ENCODE measurements at places on chromosomes 12 and 14.

DNA sequence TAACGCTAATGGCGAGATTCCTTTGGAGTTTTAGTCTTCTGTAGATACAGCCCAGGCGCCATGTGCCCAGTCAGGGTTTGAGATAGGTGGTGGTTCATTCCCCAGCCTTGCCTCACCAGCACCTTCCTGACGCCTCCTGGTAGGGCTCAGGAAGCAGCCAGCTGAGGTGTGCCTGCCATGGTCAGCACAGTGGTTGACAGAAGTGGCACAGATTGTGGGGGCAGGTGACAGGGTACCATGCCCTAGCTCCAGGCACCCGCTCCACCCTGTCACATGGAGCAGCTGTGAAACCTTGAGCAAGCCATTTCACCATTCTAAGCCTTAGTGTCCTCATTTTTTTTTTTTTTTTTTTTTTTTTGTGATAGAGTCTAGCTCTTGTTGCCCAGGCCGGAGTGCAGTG lies 45.6 kb downstream of the EVL start:
- no peak for DNase-seq

DNA sequence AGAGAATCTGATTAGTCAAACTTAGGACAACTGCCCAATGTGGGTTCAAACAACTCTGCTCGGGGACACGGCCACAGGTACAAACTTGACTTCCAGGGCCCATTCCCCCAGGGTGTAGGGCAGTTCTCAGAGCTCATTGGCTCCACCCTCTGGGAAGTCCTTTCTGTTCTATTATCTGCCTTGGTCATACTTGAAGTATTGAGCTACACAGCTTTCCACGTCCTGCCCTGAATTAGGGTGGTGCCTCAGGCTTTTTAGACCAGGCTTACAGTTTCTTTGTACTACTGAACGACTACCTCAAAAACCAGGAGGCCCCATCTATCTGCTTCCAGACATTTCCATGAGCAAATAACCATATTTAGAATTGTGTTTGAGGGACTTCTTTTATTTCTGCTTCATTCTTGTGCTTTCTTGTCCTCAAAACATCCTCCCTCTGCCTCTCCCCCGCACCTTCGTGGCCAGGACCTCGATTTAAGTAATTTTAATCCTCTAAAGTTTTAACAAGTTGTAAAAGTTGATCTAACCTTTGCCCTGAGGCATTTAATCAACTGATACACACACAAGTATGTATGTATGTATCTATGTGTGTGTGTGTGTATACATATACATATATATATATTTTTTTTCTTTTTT lies 281.7 kb upstream of the AMIGO2 start:
- DNase-seq: no peak

DNA sequence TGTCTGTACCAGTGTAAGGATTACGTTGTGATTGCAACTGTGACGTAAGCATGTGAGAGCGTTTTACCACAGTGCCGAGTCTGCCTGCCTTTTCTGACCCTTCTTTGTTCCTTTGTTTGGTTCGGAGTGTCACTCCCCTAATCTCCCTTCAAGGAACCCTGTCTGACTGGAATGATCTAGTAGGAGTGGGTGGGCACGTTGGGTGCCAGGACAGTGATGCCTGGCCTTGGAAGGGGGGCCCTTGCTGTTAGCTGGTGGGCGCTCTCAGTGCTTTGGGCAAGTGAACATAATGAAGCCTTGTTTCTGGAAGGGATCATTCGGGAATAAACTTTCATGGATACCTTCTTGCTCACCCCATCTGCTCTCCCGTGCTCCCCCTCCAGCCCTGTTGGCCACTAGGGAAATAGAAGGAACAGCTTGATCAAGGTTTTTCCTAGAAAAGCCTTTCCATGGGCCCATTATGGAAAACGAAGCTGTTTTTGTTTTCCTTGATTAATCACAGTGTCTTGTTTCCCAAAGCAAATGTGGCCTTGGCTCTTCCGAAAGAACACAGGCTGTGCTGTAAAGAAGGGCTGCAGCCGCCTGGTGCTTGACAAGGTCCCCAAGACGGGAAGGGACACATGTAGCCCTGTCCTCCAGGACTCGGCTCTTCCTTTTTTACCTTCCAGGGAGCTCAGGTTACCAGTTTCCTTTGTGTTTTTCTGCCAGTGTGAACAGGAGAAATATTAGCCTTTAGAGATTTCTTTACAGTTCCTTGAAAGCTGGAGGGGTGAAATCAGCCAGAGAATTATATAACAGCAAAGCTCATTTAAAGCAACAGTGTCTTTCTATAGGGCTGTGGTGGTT lies 215.5 kb downstream of the CRADD start:
- no peak for DNase-seq

DNA sequence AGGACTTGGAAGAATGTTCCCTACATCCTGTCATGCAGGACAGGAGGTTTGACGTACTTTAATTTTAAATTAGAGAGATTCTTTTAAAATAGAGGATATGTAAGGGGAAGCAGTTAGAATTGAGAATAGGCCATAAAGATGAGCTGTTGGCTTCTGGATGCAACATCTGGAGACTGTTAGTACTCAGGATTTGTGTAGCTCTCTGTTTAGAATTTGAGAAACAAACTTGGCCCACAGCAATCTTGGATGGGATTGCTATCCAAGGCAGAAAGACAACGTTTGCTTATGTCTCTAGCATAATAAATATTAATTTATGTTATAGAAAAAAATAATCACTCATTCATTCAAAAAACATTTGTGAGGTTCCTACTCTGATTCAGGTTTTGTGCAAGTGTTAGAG lies 398.4 kb upstream of the NOVA1 start:
- no peak for DNase-seq

- DNase-seq: no peak
These were observed 227.1 kb downstream of the C12orf50 start for GRCh38 chr12:87801860-87802720.

- DNase-seq: no peak
These were observed 41.3 kb downstream of the SSH1 start for GRCh38 chr12:108815875-108816594.

- no peak for DNase-seq
These were observed 136.3 kb downstream of the HELB start for GRCh38 chr12:66438601-66439000.

GRCh38 chr12:117189725-117190209 lies 503 bp downstream of the FBXO21 start:
- DNase-seq: no peak
